GM23248 (cell line): ENCODE measurements at places on chromosomes 4 and X.
A peak's percentile ranks its signal among the peaks of the same experiment; 100 is the strongest.

GRCh38 chr4:12137575-12137974 is 708.9 kb upstream of the HS3ST1 start:
- DNase-seq: no peak

- no peak for DNase-seq
These were observed 6.9 kb downstream of the PSAPL1 start for GRCh38 chr4:7427831-7428260.

GRCh38 chr4:86894455-86894854 is 2.2 kb upstream of the C4orf36 start:
- peak; percentile 45 for DNase-seq

- DNase-seq: peak; percentile 10
These were observed 114.1 kb upstream of the PPARGC1A start for GRCh38 chr4:24003926-24004325.

DNA sequence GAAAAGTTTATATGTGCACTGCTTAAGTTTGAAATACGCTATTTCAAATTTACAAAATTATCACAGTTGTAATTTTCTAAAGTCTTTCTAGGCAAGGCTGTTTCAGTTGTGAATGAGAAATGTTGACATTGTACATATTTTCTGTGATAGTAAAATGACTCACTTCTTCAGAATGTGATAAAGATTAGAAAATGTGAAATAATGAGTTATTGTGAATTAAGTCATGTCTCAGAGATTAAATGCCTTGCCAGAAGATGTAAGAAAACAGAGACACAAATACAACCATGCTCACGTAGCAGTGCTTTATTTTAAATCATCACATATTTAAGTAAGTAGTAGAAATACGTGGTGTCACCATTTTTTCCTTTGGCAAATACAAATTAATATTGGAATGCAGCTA is 768 bp downstream of the CLCN4 start:
- peak; percentile 38 for DNase-seq

DNA sequence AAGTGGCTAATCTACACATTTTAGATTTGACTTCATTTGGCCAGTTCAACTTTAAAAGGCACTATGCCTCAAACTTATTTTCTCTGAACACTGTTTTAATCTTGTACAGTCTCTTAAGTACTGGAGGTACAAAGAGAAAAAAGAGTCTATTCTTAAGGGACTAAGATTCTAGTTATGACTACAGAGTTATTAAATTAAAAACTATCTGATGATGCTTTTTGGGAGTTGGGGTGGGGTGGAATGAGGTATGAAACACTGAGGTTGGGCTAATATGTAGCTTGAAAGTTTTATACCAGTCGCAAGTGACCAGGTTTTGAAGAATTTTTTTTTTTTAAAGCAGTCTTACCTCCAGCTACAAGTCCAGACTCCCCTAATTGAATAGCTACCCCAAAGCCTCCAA is 17.7 kb upstream of the GPR34 start:
- no peak for DNase-seq

GRCh38 chrX:130741584-130741983 is 161.4 kb downstream of the ENOX2 start:
- DNase-seq: no peak

- peak; percentile 39 for DNase-seq
These were observed 62.0 kb upstream of the CLNK start for GRCh38 chr4:10746371-10747171.

- peak; percentile 29 for DNase-seq
These were observed 155.7 kb upstream of the JADE1 start for GRCh38 chr4:128653527-128654444.

DNA sequence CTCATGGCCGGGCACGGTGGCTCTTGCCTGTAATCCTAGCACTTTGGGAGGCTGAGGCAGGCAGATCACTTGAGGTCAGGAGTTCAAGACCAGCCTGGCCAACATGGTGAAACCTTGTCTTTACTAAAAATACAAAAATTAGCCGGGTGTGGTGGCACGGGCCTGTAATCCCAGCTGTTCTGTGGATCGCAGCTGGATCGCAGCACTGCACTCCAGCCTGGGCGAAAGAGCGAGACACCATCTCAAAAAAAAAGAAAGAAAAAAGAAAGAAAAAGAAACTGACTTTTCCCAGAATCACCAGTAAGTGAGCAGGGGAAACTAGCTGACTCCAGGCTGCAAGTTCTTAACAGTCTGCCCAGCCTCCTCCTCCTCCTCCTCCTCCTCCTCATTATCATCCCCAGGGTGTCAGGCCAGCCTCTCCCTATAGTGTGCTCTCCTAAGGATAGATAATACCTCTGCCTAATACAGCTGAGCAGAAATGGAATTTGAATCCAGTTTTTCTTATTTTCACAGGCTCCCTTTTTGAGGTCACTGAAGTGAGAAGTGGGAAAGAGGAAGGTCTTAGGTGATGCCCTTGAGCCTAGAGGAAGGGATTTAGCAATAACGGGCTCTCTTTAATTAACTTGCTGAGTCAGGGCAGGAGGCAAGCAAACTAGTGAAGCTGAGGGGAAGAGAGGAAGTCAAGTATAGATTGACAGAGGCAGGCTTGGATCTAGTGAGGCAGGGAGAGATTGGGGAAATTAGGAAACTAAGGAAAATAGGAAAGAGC is 11.8 kb upstream of the ELF2 start:
- no peak for DNase-seq

- no peak for DNase-seq
These were observed 5.9 kb downstream of the NAA11 start for GRCh38 chr4:79319975-79320374.

DNA sequence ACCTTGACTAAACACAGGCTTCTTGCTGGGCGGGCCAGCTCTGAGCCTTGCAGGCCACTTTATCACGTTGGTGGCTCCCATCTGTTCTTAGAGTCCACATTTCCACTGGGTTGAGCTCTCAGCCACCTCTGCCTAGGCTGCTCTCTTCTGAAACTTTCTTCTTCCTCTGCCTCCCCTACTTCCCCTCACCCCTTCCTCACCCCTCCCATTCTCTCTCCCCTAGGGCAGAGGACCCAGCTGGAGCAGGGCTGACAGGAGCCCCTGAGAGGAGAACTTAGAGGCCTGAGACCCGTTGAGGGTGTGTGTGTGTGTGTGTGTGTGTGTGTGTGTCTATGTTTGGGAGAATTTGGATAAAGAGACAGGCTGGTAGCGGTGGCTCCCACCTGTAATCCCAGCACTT is 19.9 kb upstream of the TMSB4X start:
- no peak for DNase-seq

GRCh38 chr4:99945718-99946355 is 581 bp downstream of the DNAJB14 start:
- peak; percentile 67 for DNase-seq

DNA sequence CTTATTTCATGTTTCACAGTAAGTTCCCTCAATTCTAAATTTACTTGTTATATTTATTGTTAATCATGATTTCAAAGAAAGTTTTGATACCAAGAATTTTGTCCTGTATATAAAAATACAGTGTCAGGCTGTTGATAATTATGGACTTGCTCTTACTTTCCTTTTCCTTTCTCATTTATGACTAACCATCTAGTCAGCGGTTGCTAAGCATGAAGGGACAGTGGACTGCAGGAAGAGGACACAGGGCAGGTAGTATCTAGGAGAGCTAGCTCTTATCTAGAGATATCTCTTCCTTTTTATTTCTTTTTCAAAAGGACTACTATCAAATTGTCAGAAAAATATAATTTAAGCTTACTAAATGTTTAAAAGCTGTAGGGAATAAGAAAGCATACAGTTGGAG is 1.6 kb downstream of the OPRPN start:
- no peak for DNase-seq
